ENCODE measurements at places on chromosomes 16 and 17.

DNA sequence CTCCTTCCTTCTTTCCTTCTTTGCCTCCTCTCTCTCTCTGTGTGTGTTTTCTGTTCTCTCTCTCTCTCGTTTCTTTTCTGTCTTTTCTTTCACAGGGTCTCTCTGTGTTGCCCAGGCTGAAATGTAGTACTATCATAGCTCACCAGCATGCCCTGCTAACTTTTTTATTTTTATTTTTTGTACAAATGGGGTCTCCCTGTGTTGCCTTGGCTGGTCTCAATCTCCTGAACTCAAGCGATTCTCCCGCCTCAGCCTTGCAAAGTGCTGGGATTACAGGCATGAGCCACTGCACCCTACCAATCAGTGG lies 1.5 kb downstream of the SLC5A11 start:
- DNase-seq = no peak

GRCh38 chr16:56048425-56049105 lies 142.7 kb upstream of the GNAO1 start:
- DNase-seq = no peak

DNA sequence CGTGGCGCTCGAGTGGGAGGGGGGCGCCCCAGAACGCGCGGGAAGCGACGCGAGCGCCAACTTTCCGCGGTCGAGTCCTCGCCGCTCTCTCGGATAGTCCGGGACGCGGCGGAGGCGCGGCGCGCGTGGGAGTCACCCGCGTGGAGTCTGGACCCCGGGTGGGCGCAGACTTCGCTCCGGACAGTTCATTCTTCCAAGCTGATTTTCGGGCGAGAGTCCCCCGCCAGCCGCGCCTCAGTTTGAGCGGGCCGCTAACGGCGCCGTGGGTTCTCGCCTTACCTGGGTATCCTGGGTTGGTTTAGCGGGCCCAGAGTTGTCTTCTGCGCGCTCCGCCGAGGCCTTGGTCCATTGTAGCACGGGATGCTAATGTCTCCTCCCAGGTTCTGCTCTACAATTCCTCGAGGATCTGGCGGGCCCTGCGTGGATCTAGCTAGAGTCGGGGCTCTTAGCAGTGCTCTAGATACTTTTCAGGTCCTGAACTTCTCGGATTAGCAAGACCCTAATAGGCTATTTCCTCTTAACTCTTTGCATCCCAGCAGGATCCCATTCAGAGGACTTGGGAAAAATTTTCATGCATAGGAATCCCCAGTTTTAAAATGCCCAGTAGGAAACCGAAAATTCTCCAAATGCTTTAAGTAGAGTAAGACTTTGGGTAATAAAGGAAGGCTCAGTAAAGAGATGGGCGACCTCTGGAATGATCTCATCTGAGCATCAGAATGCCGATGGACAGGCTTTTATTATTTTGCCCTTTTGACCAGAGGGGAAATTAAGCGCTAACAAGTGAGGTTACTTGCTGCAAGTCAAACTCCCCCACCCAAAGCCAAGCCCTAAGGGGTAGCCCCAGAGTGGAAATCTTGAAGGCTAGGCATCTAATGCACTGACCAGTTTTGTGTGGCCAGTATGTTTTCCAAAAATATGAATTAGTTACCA lies 537 bp upstream of the GJC1 start:
- DNase-seq = no peak

GRCh38 chr16:69201291-69201690 lies 14.3 kb downstream of the SNTB2 start:
- DNase-seq = no peak

GRCh38 chr16:4306470-4307214 lies 9.2 kb upstream of the GLIS2 start:
- DNase-seq = no peak

- no peak for DNase-seq
These were observed 19.2 kb downstream of the CEP112 start for GRCh38 chr17:66172691-66173223.

GRCh38 chr17:7445619-7445968 lies 733 bp downstream of the CHRNB1 start:
- no peak for DNase-seq
